ENCODE measurements at places on chromosomes 1 and 21.

GRCh38 chr21:35159881-35160280 lies 110.8 kb upstream of the RUNX1 start:
- no peak for DNase-seq

DNA sequence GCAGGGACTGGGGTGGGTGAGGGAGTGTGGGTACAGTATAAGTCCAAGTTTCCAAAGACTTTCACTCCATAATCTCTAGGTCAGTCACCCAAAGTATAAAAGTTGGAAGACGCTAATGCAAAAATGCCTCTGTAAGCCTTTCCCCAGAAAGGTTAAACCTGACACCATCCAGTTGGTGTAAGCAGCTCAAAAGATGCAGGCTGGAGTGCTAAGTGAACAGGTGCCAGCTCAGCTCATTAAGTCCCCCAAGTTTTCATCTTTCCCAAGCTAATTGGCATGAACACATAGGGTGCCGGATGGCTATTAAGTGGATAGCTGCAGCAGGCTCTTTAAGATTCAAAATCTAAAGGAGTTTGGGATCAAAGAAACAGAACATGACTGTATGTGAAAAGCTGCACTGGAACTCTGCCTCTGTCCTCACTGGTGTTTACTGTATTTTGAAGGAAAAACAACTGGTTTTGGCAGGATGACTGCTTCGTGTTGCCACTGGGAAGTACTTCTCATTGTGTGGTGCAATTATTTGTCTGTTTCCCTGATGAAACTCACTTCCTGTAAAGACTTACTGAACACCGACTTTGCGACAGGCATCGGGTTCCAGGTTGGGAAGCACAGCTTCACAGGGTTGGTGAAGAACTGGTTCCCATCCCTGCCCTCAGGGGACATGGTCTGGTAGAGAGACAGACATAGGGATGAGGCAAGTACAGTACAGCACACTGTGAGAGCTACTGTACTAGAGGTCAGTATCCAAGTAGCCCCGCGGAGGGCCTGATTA lies 152.7 kb downstream of the DAB1 start:
- DNase-seq, result no peak

- DNase-seq, result no peak
Observed at GRCh38 chr1:244435562-244436205, 16.0 kb downstream of the ADSS2 start.

DNA sequence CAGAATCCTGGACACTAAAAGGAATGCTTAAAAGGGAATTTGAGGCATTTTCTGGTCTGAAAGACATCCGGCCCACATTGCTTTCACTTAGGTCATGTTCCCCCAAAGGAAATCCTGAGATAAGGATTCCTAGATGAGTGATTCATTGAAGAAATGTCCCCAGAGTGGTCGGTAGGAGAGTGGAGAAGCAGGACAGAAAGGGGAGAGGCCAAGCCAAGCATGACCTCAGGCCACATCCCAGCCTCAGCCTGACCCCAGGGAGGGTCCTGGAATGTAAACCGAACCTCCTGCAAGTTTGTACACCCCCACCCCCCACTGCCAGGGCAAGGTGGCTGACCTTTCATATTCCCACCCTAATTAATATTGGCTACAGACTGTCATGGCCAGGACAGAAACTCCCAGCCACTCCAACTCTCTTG lies 16.6 kb downstream of the HIVEP3 start:
- no peak for DNase-seq

- DNase-seq, result no peak
Observed at GRCh38 chr1:181469829-181470228, 13.5 kb upstream of the CACNA1E start.

GRCh38 chr1:67833602-67833940 lies 304 bp upstream of the GNG12 start:
- DNase-seq, result no peak

All from activated T-cell treated with anti-CD3 and anti-CD28 coated beads for 1 hour (primary cell).